Stimulated activated CD8-positive, alpha-beta memory T cell treated with anti-CD3 and anti-CD28 coated beads, Interleukin-4, amount 100 ng/mL, for 4 hours (primary cell): ENCODE measurements at places on chromosomes 7 and 10.

DNA sequence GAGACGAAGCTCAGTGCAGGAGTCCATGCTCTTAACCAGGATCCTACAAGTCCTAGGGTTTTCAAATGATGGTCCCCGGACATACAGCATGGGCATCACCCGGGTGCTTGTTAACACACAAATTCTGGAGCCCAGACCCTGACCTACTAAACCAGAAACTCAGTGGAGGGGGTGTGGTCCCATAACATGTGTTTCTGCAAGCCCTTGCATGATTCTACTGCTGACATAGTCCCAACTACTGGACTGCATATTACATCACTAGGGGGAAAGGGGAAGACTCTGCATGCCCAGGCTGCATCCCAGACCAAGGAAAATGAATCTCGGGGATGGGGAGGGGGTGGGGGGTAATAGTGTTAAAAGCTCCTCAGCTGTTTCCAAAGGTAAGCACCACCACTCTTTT, 40.3 kb downstream of the GRB10 start:
- DNase-seq: no peak

DNA sequence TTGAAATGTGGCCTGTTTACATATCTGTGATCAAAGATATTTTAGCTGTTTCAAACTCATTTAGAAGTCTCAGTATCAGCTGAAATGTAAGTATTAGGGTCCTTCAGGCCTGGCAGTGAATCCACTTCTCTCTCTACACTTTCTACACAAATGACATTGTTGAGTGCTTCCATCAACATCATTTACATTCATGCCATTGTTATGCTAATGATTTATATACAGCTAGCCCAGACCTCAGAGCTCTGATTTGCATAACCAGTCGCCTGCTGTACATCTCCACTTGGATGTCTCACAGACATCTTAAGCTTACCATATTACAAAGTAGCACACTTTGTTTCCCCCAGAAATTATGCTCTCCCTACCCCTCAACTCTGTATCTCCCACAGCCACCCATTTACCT, 71.6 kb downstream of the GSDME start:
- no peak for DNase-seq

GRCh38 chr10:78283069-78283682, 249.5 kb downstream of the RPS24 start:
- DNase-seq: no peak

DNA sequence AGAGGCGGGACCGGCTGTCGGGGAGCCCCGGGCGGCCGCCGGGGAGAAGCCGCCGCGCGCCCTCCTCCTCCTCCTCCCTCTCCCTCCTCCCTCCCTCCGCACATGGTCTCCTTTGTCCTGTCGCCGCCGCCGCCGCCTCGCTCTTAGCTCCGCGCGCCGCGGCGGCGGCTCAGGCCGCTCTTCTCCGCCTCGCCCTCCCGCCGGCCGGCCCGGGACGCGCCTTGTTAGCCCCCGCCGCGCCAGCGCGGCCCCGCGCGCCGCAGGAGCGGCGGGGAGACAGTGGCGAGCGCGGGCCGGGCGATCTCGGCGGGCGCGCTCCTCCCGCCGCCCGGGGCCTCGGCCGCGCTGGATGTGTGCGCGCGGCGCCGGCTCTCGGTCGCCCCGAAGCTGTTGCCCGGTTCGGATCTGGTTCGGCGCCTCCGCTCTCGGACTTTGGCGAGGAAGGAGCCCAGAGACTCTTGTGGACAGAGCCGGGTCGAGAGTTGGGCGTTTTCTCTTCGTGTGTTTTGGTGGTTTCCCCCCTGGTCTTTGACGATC, 437.4 kb upstream of the GALNT17 start:
- DNase-seq: no peak

DNA sequence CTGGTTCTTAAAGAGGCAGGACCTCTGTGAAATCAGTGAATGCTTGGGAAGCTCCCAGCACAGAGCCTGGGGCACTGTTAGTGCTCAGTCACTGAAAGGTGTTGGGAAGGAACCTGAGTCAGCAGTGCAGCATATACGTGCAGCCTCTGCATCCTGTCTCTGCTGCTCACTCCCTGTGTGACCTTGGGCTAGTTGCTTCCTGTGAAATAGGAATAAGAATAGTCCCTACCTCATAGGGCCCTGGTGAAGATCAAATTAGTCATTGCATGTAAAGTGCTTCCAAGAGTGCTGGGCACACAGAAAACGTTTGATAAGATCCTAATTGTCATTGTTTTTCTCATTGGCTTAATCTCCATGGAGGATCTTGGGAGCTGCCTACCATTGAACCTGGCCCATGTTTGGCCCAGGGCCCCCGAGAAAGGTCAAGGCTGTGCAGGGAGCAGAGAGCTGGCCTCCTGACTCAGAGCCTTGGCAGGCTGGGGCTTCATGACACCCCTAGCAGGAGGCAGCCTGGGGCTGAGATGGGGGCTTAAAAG, 73.3 kb upstream of the COL13A1 start:
- no peak for DNase-seq

DNA sequence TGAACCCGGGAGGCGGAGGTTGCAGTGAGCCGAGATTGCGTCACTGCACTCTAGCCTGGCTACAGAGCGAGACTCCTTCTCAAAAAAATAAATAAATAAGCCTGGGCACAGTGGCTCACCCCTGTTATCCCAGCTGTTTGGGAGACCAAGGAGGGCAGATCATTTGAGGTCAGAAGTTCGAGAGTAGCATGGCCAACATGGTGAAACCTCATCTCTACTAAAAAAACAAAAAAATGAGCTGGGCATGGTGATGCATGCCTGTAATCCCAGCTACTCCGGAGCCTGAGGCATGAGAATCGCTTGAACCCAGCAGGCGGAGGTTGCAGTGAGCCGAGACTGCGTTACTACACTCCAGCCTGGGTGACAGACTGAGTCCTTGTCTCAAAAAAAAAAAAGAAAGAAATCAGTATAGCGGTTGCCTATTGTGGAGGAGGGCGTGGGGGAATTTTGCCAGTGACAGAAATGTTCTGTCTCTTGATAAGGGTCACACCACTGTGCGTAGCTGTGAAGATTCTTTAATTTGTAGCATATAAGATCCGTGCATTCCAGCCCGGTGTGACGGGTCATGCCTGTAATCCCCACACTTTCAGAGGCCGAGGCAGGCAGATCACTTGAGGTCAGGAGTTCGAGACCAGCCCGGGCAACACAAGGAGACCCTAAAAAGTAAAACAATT, 17.9 kb upstream of the EIF3B start:
- no peak for DNase-seq

DNA sequence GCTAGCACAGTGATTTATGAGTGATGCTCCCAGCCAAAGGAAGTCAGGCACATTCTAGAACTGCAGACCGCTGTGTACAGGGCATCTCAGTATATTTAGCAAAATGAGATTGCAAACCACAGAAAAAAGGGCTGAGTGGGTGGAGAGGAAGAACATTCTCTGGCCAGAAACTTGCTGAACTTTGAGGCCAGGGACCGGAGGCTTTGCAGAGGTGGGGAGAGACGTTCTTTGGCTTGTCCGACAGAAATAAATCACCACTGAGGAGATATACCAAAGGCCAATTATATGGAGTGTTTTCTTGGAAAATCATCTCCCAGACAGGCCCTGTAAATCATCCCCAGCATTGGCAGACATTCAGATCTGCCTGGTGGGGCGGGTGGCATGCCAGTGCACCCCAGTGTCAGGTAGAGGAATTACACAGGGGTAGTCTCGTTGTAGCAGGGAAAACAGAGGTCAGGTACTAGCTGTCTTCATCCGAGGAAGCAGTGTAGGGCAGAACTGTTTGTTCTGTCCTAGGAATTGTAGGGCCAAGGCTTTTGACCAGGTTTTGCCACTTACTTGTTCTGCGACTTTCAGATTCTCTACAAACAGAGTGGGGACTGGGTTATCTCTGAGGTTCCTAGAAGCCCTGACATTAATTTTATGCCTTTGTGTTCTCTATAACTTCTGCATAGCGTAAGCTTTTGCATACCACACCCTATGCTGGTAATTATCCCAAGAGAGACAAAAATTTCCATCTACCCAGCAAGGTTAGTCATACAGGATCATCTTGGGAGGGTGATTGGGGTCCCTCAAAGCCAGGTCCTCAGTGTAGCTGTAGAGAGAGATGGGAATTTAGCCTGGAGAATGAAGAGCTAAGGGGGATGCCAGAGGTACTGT, 655.6 kb downstream of the LRMDA start:
- no peak for DNase-seq

DNA sequence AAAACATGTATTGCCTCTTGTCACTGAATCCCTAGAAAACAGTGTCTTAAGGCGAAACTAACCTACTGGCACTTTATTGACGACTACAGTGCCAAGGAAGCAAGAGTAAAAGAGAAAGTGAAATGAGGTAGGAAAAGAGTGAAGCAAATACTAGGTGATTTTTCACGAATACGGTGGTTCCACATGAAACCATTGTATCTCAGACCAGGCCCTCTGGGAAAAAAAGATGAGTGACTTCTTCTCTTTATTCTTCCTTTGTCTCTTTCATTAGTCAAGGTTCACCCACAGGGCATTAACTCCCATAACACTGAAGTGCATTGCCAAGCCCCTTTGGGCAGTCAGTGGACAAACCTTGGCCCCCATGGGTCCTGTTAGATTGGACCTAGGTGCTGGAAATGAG, 16.2 kb upstream of the MACC1 start:
- DNase-seq: no peak

DNA sequence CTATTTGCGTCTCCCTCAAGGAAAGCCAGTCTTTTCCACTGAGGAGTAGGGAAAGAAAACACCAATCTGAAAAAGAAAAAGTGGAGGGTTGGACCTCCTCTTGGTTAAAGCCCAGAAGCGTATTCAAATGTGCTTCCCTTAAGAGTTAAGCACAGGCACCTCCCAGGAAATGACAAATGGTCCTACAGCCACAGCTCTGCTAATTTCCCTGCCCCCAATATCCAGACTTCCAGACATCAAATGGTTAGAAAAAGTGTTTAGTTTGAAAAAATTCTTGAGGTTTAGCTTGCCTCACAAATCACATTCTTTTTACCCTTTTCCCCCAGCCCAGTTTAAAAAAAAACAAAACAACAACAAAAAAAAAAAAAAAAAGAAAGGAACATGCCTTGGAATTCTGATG, 19.0 kb upstream of the COL1A2 start:
- no peak for DNase-seq

DNA sequence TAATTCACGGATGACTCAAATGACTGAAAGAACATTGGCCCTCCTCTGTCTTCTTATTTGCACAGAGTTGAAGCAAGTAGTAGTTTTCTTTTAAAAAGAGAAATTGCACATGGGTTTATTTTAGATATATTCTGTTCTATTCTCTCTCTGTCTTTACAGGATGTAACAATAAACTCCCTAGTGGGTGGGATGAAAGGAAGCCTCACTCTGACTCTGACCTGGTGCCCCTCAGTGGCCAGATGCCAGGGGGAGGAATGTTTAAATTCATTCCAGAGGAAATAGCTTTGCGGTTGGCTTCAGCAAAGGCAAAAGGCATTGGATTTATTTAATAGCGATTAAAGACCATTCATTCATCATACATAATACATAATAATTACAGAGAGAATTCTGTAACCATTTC, 156.4 kb upstream of the MTPN start:
- no peak for DNase-seq

DNA sequence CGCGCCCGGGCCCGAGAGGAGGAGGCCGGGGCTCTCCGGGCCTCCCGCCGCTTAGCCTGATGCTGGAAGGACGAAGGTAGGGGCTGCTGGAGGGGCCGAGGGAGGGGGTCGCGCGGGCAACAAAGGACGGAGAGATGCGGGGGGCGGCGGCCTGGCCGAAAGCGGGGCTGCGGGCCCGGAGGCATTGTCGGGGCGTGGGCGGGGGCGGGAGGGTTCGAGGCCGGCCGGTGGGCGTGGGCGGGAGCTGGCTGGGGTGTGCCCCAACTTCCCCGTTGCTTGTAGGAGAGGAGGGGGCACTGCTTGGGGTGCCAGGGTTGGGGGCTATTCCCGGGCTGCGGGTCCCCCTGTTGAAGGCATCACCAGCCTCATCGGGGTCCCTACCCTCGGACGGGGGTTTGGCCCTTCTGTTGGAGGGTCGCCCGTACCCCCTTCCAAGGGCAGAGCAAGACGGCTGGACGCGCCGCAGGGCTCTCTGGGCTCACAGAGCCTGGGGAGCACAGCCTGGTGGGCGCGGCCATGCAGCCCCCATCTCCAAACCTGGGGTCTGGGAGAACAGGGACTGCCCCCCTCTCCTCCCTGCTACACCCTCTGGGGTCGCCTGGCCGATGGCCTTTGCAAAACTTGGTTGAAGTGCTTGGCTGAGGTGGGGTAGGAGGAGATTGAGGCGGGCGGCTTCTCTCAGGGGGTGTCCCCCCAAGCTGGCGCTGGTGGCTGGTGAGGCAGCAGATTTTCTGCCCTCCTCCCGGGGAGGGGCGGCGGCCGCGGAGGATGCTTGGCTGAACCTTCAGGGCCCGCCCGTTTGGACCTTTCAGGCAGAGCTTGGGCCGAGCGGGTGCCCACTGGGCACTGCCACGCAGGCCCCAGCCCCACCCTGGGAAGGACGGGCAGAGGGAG, 699 bp downstream of the CLIP2 start:
- no peak for DNase-seq

DNA sequence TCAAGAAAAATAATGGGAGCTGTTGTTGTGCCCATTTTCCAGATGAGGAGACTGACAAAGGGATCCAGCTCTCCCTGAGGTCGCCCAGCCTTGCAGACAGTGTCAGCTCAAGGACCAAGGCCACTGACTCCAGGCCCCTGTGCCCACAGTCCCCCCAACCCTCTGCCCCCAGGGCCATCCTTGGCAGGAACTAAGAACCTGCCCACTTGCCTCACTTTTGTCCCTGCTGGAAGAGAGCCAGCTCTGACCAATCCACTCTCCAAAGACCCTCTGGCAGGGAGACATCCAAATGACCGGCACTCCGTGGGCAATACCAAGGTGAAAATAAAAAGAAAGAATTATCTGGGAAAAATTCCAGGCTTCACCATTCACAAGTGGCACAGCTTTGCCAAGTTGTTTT, 101.3 kb downstream of the TCERG1L start:
- DNase-seq: no peak

DNA sequence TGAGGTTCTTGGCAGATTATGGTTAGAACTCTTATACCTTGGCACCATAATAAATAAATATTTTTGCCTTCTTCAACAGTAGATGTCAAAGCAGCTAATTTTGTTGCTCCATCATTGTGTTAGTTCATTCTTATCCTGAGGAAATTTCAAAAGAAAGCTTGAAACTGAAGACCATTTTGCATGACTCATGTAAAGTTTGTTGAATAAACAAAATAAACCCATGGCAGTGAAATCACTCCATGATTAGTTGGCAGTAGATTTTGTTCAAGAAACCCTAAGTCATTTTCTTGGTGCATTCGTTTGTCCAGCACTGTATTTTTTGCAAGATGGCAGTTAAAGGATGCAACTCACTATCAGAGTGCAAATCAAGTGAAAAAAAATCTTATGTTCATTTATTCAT, 91.6 kb downstream of the HECW1 start:
- DNase-seq: no peak

GRCh38 chr10:46226900-46227558, 59.8 kb upstream of the ANTXRL start:
- no peak for DNase-seq

DNA sequence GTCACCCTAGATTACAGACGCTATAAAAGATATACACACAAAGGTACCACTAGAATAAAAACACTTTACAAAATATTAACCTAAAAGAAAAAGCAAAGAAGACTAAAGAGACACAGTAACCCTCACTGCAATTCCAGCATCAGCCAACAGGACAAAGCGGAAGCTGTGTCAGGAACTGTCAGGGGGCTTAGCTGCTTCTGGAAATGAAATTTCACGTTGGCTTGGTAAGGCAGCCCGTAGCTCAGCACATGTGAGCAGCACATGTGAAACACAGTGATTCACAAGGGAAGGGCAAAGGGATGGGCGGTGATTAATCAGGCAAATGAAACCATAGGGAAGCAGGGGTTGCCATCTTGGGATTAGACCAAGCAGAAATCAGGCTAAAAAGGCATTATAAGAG, 195.4 kb downstream of the MGMT start:
- DNase-seq: no peak
